ENCODE measurements at places on chromosomes 12 and 14.
A peak's percentile ranks its signal among the peaks of the same experiment; 100 is the strongest.

GRCh38 chr14:38662781-38663180 is 406.9 kb upstream of the CLEC14A start:
- DNase-seq = no peak

- no peak for DNase-seq
These were observed 33.5 kb upstream of the BMAL2 start for GRCh38 chr12:27299102-27299501.

DNA sequence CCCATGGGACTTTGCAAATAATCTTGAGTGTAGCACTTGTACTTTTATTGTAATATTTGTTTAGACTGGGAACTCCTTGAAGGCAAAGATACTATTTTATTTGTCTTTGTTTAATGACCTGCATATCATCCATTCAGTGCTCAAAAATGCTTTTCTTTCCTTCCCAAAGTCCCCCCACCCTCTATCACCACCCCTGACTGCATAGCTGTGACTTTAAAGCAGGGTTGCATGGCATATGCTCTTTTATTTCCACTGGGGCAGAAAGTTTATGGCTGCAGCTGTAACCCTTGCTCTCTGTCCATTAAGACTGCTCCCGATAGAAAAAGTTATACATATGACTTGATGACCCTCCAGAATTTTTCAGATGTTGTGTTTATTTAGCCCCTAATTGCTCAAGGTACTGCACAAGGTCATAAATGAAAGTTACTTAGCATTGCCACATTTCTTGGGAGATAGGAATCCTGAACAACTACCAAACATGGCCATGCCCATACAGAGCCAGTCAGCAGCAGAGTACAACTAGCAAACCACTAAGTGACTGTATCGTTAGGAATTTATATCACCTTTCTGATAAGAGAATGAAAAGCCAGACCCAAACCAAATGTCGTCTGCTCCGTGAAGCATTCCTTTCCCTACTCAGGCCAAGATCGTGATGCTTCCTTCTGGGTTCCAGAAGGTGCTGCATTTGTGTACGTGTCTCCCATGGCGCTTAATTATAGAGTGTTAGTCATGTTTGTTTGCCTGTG is 114.3 kb downstream of the DIP2B start:
- DNase-seq = no peak

GRCh38 chr12:19095756-19096480 is 33.6 kb upstream of the PLEKHA5 start:
- no peak for DNase-seq

DNA sequence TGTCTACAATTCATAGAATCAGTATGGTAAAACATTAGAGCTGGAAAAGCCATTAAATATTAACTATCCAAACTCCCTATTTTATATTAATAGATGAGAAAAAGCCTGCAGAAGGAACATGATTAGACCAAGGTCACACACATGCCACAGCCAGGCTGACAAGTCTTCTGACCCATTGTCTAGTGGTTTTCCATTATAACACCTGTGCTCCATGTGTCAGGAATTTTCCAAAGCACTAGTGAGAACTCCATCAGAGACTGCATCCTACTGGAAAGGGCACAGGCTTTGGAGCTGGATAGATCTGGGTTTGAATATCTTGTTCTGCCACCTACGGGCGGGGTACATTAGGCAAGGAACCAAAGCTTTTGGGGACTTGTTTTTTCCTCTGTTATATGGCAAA is 325.5 kb downstream of the RAD51B start:
- peak; percentile 65 for DNase-seq

DNA sequence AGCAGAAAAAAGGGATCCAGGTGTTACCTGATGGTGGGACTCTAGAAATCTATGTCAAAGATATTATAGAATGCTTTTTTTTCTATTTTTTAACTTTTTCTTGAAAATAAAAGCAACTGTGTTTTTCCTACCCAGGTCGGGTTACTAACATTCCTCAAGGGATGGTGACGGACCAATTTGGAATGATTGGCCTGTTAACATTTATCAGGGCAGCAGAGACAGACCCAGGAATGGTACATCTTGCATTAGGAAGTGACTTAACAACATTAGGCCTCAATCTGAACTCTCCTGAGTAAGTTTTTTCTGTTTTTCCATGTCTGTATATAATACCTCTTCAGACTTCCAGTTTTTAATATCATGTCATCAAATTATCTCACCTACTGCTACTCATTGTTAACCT is 27.6 kb upstream of the KCNMB4 start:
- no peak for DNase-seq

DNA sequence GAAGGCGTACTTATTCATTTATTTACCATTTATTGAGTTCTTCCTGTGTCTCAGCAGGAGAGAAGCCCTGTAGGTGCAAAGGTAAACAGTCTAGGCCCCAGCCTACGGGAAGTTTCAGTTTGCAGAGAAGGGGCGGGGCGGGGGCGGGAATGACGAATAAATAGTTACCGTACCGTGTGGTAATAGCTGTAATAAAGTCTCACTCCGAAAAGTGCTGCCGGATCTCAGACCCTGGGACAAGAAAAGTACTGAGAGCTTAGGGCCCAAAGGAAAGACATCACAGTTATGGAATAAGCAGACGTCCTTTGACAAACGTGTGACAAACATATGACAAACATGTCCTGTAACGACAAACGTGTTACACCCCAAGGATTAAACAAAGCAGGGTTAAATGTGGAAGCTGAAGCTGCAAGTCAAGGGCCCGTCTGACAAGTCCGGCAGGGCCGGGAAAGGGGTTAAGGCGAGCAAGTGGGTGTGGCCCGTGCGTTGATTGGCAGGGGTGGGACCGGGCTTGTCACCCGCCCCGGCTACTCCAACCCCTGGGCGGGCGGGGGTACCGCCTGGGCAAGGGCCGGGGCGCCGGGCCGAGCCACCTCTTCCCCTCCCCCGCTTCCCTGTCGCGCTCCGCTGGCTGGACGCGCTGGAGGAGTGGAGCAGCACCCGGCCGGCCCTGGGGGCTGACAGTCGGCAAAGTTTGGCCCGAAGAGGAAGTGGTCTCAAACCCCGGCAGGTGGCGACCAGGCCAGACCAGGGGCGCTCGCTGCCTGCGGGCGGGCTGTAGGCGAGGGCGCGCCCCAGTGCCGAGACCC is at the start of gene LRP10:
TSS of gene LRP10 (plus strand) at position 517 of the 809 bp plus-strand sequence. CDS start 564 bp downstream, outside the sequence.
- peak; percentile 90 for DNase-seq
